ENCODE measurements at places on chromosomes 12 and 14.

DNA sequence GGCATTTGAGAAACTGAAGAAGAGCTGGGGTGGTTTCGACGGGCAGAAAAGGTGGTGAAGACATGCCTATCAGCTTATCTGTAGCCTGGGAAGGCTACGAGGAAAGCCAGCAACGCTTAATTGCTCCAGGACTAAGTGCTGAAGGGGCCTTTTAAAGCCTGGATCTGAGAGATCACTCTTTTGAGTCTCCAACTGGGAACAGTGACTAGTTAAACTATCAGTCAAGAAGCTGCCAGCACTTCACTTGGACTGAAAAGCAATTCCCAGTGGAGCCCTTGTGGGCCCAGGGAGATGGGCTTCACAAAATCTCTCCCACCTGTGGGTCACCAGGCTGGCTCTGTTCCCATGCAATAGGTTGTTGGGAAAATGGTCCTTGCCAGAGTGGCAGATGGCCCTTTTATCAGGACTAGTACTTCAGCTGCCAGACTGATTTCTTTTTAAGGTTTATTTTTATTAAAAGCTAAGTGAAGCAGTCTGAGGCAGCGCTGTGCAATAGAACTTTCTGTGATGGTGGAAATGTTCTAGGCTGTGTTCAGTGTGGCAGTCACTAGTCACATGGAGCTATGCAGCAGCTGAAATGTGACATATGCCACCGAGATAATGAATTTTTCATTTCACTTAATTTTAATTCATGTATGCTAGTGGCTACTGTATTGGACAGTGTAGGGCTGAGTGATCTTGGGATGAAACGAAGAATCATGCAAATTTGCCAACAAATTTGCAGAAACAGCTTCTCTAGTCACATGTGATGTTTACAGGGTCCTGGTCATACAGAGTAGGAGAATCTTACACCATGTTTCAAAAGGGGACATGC, 276.8 kb downstream of the PCNX1 start:
- no peak for DNase-seq

DNA sequence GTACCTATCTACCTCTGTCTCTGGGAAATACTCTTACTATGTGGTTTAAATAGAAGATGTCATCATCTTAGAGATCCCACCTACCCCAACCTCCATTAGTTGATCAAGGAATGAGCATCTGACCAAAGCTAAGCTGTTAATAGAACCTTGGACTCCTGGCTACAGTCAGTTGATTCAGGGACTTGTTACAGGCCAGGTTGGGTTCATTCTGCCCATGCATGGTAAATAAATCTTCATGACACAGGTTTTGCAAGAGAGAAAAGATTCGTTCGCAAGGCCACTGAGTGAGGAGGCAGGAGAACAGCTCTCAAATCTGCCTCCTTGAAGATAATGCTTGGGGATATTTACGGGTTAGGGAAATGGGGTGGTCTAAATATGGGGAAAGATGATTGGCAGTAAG, 19.5 kb downstream of the SDR9C7 start:
- no peak for DNase-seq

- no peak for DNase-seq
These were observed 2.0 kb downstream of the B4GALNT1 start for GRCh38 chr12:57630891-57631433.

GRCh38 chr12:96359328-96359727, 40.9 kb downstream of the CDK17 start:
- DNase-seq: no peak
